ENCODE measurements at places on chromosomes 7 and 10.

DNA sequence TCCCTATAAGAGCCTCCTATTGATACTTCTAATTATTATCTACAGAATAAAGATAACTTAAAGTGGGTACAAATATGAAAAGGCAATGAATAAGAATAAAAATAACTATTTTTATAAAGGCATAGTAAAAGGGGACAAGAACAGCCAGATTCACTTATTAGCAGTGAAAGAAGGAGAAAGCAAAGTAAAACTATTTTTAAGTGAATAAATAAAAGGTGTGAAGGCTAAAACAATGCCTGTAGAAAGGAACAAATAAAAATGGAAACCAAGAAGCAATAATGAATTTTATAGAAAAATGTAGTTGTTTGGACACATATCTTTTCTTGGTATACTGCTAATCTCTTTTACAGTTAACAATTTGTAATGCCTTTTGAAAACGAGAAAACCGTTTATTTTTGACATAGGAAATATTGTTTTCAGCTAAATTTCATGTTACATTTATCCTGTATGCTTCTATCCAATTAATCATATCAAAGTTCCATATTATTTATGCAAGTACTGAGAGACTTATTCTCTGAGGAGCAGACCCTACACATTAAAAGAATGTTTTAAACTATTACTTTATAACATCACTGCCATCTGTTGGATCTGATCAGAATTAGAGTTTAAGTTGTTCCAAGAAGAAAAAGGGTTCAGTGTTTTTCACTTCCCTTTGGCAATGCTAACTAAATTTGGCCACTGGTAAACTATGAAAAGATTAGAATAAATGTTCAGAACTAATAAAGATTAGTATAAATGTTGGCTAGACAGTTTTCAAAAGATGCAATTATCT is 59.1 kb downstream of the ARMC3 start:
- peak; percentile 22 for DNase-seq

DNA sequence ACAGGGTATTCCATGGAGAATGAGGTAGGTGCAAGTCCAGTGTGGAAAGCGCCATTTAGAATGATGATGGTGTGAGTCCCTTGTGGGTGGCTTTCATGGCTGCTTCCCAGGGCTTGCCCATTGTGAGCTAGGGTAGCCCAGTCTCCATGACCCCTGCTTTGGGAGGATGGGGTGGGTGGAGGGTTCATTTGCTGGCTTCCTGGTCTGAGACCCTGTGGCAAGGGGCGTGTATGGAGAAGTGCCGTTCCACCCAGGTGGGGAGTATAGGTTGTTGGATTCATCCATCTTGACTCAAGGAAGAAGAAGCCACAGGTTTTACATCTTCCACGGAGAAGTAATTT is 27.7 kb downstream of the CCM2 start:
- no peak for DNase-seq

DNA sequence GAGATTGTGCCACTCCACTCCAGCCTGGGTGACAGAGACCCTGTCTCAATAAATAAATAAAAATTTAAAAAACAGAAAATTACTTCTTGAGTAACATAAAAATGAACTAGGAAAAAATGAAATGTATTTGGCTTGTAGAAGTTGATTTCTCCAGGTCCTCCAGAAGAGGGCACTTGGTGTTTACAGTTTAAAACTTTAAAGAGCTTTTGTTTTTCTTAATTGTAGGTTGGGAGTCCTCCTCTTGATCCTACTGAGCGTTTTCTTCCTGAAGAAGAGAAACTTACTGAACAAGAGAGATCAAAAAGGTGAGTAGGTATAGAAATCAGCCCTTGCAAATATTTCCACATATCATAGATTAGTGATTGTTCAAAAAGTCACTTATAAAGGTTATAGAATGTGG is 16.2 kb downstream of the KIFBP start:
- DNase-seq: peak; percentile 0

DNA sequence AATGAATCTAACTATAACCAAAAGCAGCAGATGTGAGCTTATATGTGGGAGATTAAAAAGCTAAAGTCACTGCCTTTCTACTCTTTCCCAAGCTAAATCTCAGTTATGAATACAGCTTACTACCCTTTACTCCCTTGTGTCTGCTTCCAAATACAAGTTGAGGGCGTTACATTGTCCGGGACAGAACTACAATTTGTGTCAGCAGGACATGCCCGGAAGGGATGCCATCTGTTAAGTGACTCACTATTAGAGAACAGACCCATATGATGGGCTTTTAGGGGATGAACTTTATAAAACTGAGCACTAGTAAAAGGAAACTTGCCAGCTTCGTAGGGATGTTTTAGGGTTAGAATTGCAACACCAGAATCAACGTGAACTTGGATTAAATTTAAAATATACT is 299.7 kb upstream of the CSTF2T start:
- DNase-seq: no peak

DNA sequence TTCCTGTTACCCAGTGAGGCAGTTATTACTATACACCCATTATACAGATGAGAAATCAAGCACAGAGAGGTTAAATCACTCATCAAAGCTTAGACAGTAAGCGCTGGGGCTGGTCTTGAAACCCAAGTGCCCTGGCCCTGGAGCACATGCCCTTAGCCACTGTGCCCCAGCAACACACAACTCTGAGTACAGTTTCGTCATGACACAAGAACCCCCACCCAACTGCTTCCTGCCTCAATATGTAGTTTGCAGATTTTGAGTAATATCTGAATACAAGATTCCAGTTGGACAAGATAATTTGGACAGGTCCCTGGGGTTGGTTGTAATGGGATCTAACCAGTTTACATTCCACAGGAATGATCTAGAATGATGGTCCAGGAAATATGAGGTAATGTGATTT is 62.8 kb downstream of the SH3PXD2A start:
- DNase-seq: no peak

Data from NCI-H2171 treated with DMSO at 0.1 percent for 48 hours (cell line).